ENCODE measurements at places on chromosomes 16 and 17.

DNA sequence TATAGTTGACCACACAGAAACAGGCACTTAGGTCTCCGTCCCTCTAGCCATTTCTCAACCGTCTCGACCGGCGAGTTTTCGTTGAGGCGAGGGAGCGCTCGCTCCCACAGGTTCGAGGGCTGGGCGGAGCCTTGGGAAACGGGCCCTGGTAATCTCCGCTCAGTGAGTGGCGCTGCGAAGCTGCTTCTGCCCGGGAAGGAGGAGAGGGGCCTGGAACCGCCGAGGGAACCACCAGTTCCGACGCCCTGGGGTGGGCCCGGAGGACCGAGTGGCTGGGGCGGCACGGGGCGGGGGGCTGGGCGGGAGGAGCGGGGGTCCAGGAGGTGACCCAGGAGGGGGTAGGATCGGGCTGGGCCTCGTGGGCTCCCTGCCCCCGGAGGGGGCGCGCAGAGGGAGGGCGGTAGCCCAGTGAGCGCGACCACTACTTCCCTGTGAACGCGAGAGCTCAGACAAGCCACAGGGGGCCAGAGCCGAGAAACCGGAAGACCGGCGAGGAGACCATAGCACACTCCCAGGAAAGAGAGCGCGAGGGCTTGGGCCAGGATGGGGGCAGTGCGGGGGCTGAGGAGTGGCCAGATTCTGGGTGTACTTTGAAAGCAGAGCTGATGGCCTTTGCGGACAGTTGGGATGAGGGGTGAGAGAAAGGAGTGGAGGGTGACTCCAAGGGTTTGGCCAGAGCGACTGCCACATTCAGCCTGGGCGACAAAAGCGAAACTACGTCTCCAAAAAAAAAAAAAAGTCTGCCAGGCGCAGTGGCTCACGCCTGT lies 29.9 kb upstream of the ARL4D start:
- DNase-seq = peak; percentile 78

GRCh38 chr16:81251871-81252270 lies 13.4 kb downstream of the BCO1 start:
- no peak for DNase-seq

- DNase-seq = peak; percentile 88
Observed at GRCh38 chr17:75487351-75488070, 27.8 kb downstream of the CASKIN2 start.

DNA sequence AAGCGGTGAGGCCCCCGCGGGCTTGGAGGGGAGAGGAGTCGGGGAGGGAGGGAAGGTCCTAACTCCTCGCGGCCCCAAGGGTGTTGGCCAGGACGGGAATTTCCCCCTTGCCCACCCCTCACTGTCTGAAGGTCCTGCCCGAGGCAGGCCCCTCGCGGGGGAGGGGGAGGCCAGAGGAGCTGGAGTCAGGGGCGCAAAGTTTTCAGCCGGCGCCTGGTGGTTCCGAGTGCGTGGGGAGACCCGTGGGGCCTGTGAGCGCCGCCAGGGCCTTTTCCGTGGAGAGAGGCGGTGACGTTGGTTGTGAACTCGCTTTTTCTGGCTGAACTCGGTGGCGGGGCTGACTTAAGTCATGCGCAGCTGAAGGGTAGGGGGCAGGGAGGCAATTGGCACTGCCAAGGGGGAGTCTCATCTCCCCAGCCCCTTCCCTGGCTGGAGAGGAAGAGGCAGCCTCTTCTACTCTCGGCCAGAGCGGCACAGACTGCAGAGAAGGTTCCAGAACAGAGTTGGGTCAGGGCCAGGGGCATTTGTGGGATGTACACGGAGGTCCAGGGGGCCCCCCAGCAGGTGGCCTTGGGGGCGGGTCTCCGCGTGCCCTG lies 1.5 kb downstream of the CACNA1H start:
- DNase-seq = no peak

DNA sequence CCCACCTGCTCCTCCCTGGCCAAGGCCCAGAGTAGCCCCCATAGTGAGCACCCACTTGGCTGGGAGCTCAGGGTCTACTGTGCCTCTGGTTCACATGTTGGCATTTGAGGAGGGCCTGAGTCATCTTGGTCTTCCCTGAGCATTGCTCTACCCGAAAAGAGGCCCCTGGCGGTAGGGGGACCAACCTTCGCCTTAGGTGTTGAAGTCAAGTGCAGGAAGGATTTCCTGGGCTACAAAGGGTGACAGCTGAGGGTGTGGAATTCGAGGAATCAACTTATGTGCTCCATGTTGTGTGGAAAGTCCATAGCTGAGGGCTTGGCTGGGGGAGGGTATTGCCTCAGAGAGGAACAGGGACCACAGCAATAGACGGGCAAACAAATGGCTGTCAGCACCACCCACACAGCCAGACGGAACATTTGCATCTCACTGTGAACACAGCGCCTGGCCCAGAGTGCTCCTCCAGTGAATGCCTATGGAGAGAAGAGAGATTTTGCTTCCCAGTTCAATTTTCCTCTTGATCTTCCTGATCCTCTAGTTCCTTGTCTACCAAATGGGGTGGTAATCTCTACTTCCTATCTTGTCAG lies 35.6 kb upstream of the NGFR start:
- no peak for DNase-seq

DNA sequence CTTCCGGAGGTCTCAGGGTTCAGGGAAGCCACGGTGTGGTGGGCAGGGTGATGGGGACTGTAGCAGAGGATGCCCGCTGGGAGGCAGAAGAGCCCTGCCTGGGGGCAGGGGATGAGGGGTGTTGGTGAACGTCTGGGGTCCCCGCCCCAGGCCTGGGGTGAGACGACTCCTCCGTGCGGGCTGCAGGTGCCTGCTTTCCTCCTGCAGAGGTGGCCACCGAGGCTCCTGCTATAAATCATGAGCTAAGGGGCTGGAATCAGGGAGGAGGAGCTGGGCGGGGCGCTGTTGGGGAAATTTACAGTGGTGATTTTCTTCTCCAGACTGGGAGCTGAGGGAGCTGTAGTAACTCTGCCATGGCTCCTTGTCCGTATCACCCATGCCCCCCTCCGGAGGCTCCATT lies 167.0 kb downstream of the MRM1 start:
- DNase-seq = no peak

DNA sequence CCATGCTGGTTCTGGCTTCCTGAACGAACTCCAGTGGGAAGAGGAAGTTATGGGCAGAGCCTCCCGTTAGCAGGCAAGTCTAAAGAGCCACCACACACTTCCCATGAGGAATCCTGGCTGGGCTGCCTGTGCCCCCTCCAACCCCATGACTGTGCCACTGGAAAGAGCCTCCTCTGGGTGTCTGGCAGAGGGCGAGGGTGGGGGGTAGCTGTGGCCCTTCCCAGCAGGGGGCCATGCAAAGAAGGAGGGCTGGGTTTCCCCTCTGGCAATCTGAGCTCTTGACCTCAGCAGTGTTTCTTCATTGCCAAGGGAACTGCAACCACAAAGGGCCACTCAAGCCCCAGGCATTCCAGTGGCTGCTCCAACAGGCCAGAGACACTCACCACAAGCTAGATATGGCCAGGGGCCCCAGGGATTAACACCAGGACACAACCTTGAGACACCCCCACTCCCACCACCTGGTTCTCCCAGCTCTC lies 1.7 kb upstream of the RRAD start:
- DNase-seq = peak; percentile 56

DNA sequence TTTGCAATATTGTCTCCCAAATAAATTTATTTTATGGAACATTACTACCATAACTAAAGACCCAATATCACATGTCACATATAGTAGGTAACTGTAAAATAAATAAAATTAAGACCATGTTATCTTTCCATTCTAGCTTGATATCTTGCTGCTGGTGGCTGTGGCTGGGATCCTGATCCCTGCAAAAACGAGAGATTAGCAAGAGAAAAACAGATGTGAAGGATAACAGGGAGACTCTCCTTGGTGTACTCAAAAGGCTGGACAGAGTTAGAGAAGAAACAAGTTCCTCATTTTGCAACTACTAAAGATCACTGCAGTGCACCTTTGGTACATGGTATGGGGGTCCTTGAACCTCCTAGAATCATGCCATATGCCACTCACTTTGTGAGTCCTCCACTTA lies 49.7 kb downstream of the ARHGAP27 start:
- DNase-seq = no peak

GRCh38 chr17:32828822-32829221 lies 48.1 kb downstream of the MYO1D start:
- no peak for DNase-seq

DNA sequence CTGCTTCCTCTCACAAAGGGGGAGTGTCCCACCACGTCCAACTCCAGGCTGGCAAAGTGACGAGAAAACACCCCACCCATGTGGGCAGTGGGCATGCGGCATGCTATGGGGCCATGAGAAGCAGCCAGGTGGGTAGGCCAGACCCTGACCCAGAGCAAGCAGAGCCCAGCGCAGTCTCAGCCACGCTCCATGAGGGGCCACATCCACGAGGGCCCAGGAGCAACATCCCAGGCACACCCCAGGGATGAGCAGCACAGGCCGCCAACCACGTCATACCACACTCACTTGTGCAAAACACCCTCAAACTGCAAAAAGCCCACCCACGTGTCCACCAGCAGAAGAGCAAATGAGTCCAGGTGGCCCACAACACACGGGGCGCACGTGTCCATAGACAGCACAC lies 117.0 kb downstream of the ZNF778 start:
- no peak for DNase-seq

- peak; percentile 50 for DNase-seq
Observed at GRCh38 chr17:42179911-42180410, 981 bp downstream of the KCNH4 start.

DNA sequence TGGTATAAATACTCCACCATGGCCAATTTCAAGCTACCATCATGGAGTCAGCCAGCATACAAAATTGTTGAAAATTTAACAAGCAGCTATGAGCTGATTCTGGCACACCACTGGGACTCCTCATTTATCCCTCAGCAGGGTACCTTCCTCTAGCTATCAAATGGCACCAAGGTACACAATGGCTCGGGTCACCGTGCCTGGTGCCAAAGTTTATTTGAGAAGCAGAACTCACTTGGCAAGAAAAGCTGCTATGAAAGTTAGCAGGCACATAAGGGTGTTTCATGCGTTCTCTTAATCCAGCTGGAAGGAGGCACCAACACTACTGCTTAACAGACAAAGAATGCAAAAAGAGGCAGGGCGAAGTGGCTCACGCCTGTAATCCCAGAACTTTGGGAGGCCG lies 51.6 kb downstream of the IKZF3 start:
- DNase-seq = no peak

DNA sequence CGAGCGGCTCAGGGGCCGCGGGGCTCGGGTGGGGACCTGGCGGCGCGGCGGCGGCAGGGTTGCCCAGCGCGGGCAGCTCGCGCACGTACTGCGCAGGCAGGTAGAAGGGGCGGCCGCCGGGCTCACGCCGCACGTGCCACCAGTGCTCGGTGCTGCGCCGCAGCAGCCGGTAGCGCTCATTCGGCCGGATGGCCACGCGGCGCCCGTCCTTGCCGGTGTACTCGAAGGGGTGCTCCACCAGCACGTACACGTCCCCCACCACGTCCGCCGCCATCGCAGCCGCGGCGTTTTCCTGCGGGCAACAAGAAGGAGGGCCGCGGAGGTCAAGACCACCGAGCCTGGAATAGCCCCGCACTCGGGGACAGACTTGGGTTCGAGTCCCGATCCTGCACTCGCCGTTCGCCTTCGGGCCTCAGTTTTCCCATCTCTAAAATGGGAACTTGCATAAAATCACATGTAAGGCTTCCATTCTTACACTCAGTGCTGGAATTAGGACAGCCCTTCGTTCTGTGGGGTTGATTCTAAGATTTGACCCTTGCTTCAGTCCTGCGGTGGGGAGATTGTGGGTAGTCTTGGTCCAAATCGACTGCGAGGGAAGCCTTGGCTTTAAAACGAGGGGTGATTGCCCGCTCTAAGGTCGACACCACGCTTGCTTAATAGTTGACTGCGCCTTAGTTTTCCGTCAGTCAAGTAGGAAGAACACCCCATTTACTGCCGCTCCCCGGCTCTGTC lies 2.5 kb downstream of the ARHGAP27 start:
- DNase-seq = no peak

- DNase-seq = no peak
Observed at GRCh38 chr16:9484426-9484825, 393.0 kb downstream of the HAPSTR1 start.

DNA sequence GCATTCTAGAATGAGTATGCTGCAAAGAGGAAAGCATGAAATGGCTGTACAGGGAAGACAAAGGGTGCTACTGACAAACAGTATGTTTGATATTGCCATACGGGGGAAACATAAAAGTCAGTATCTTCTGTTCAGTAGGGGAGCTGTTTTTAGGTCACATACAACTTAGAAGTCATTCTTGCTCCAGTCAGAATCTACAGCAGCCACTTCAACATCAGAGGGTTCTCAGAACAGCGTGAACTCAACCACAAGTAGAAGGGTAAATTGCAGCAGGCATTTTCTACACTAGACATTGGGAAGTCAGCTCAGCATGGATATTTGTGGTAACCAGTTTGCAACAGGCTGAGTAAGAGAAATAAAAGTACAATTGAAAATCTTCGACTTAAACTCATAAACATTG lies 1241.8 kb upstream of the GOT2 start:
- no peak for DNase-seq

DNA sequence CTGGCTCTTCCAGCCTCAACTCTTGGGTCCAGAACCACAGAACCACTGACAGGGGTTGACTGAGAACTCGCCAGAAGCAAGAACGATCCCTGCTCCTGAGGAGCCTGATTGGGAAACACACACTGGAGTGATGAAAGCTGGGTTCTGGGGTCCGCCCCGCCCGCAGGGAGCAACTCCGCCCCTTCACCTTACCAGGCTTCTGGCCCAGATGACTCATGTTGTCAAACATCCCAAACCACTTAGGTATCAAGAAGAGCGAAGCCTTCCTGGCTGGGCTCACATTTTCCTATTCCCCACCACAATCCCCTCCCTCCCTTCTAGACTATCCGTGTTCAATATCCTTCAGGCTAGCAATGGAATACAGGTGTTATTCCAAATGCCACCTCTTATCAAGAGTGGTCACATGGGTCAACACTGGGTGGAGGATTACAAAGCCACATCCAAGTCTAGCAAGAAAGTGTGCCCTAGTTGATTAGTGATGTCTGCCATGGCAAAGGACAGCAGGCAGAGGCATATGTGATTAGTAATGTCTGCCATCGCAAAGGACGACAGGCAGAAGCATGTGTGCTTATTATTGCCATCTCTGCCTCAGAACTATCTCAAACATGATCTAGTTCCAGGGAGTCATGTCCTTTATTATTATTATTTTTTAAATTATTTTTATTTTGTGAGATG lies 70.5 kb downstream of the TIMM22 start:
- no peak for DNase-seq

- DNase-seq = no peak
Observed at GRCh38 chr17:82092628-82092994, 5.4 kb downstream of the FASN start.

DNA sequence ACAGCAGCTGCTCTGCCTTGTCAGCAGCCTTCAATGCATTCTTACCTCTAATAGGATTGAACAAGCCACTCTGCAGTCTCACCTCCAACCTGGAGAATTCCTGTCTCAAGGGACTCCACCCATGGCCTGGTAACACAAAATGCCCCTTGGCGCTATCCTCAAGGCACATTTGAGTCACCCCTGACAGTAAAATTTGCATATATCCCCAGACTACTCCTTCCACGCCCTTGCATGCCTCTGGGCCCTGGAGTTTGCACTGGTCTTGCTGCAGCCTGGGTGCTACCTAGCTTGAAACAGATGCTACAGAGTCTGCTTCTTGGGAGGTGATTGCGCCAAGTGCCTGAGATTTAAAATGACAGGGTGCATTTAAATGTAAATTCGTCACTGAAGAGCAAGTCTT lies 391.4 kb upstream of the MAF start:
- DNase-seq = no peak
